ENCODE measurements at places on chromosomes 1 and 21.

- H3K36me3 ChIP-seq, result no peaks in the 10 kb centered on the region
- no peak for DNase-seq
- no peak overlapping the region for H3K4me3 ChIP-seq
- H3K27me3 ChIP-seq, result no peaks in the 10 kb centered on the region
- H3K4me1 ChIP-seq, result no peaks in the 10 kb centered on the region
These were observed 15.0 kb downstream of the ITGB2 start for GRCh38 chr21:44905728-44906090.

DNA sequence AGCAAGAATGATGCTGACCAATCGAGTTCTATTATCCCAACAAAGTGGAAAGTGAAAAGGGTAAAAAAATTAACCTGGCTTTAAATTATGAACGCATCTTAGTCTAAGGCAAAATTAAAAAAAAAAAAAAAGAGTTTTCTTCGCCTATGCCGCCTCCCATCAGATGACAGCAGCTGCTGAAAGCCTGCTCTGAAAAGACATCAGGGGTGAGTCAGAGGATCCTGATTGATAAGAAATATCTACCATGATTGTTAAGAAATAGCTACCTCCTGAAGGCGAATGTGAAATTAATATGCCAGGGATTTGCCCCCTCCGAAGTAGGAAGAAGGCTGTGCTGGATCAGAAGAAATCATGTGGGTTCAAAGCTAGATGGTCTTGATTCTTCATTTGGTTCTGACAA, 216.8 kb upstream of the C1orf87 start:
- DNase-seq, result no peak
- H3K4me3 ChIP-seq, result no peak overlapping the region
- H3K4me1 ChIP-seq, result no peaks in the 10 kb centered on the region

DNA sequence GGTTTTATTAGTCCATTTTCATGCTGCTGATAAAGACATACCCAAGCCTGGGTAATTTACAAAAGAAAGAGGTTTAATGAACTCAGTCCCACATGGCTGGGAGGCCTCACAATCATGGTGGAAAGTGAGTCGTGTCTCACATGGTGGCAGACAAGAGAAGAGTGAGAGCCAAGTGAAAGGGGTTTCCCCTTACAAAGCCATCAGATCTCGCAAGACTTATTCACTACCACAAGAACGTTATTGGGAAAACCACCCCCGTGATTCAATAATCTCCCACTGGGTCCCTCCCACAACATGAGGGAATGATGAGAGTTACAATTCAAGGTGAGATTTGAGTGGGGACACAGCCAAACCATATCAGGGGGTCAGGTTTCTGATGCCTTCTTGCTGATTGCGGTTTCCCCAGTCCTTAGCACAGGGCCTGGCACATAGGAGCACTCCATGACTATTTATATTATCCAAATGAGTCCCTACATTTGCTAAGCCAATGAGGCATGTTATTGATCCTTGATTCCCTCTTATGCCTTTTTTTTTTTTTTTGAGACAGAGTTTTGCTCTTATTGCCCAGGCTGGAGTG, 35.3 kb upstream of the PAXBP1 start:
- no peaks in the 10 kb centered on the region for H3K27me3 ChIP-seq
- no peaks in the 10 kb centered on the region for H3K36me3 ChIP-seq
- DNase-seq, result no peak

- H3K4me3 ChIP-seq, result peak overlapping the region; percentile 23
- H3K27me3 ChIP-seq, result peaks cover 36% of the 10 kb centered on the region
- H3K4me1 ChIP-seq, result no peaks in the 10 kb centered on the region
- no peak for DNase-seq
- H3K27ac ChIP-seq, result no peak overlapping the region
These were observed 1.3 kb upstream of the BLACAT1 start for GRCh38 chr1:205456868-205457745.

DNA sequence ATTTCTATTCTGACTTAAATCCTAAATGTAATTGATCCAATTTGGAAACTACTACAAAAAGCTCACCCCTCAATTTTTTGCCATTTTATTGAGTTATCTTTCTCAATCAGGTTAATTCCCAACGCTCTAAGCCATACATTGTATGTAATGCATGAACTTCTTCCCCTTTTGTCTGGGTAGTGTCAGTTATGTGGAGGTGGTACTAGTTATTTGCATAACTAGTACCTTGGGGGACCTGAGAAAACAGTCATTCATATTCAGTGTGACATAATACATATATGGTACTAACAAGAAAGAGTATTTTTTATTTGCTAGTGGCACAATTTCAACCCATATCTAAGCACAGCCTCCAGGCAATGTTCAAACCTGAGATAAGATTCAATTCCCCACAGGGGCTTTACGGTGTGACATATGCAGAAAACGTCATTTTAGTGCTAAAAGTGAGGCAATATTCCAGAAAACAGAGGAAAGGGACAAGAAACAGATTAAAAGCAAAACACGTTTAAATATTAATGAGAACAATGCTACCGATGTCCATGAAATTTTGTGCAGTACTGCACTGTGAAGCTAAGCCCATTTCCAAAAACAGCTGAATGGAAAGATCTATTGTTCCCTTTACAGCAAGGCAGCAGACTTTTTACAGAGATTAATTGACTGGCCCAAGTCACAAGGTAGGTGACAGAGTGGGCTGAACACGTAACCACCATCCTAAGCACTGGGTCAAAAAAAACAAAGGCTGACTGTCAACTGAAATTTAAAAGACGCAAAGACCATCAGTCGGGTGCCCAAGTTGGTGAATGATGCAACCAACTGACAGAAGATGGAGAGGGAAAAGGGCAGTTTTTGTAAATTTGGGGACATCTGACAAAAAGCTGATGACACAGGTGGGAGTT, 1.4 kb downstream of the HLCS start:
- H3K4me1 ChIP-seq, result peaks cover 6% of the 10 kb centered on the region
- H3K27me3 ChIP-seq, result no peaks in the 10 kb centered on the region
- H3K27ac ChIP-seq, result peak overlapping the region; percentile 75
- DNase-seq, result no peak
- H3K36me3 ChIP-seq, result peaks cover 19% of the 10 kb centered on the region
- H3K4me3 ChIP-seq, result peak overlapping the region; percentile 75

- no peaks in the 10 kb centered on the region for H3K4me1 ChIP-seq
- no peaks in the 10 kb centered on the region for H3K27me3 ChIP-seq
- H3K4me3 ChIP-seq, result no peak overlapping the region
- no peak overlapping the region for H3K27ac ChIP-seq
These were observed 2.0 kb upstream of the NID1 start for GRCh38 chr1:236066828-236067386.

DNA sequence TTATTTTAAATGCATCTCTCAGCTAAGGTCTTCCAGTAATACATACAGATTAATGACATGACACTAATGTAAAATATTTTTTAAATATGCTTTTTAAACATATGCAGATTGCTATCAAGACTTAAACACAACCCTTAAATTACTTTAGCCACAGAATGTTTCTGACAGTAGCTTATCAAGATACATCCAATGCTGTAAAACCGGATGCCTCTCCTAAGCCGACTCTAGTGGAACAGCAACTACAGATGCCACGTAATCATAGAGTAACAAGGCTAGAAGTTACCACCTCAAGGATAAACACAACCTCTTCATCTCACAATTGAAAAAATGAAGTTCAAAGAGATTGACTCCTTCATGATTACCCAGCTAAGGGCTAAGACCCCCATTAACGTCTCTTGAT, 68.4 kb downstream of the ZZZ3 start:
- H3K36me3 ChIP-seq, result peaks cover 48% of the 10 kb centered on the region
- H3K4me3 ChIP-seq, result no peak overlapping the region
- H3K27me3 ChIP-seq, result no peaks in the 10 kb centered on the region
- DNase-seq, result no peak
- H3K27ac ChIP-seq, result no peak overlapping the region
- H3K4me1 ChIP-seq, result no peaks in the 10 kb centered on the region

DNA sequence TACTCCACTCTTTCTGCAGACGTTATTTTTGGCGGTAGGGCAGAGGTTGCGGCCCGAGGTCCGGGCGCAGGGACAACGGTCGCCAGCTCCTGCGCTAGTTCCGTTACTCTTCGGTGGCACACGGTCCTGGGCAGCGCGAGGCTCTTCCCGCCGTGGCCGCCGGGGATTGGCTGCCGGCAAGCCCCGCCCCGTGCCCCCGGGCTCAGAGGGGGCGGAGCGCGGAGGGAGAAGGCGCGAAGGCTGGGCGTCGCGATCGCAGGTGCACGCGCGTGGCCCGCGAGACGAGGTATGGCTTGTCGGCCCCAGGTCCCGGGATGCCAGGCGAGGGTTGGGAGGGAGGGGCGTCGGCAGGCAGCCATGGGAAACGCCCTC, 518 bp upstream of the SHE start:
- no peak for DNase-seq
- H3K4me3 ChIP-seq, result no peak overlapping the region
- H3K4me1 ChIP-seq, result no peaks in the 10 kb centered on the region

GRCh38 chr1:203807196-203807595, 11.8 kb downstream of the ZBED6 start:
- no peaks in the 10 kb centered on the region for H3K27me3 ChIP-seq
- H3K36me3 ChIP-seq, result peaks cover 83% of the 10 kb centered on the region
- H3K4me1 ChIP-seq, result no peaks in the 10 kb centered on the region
- DNase-seq, result no peak
- no peak overlapping the region for H3K27ac ChIP-seq

GRCh38 chr1:235566084-235566483, 61.8 kb upstream of the B3GALNT2 start:
- no peak for DNase-seq
- H3K27ac ChIP-seq, result no peak overlapping the region
- H3K36me3 ChIP-seq, result no peaks in the 10 kb centered on the region
- no peak overlapping the region for H3K4me3 ChIP-seq
- H3K4me1 ChIP-seq, result no peaks in the 10 kb centered on the region

DNA sequence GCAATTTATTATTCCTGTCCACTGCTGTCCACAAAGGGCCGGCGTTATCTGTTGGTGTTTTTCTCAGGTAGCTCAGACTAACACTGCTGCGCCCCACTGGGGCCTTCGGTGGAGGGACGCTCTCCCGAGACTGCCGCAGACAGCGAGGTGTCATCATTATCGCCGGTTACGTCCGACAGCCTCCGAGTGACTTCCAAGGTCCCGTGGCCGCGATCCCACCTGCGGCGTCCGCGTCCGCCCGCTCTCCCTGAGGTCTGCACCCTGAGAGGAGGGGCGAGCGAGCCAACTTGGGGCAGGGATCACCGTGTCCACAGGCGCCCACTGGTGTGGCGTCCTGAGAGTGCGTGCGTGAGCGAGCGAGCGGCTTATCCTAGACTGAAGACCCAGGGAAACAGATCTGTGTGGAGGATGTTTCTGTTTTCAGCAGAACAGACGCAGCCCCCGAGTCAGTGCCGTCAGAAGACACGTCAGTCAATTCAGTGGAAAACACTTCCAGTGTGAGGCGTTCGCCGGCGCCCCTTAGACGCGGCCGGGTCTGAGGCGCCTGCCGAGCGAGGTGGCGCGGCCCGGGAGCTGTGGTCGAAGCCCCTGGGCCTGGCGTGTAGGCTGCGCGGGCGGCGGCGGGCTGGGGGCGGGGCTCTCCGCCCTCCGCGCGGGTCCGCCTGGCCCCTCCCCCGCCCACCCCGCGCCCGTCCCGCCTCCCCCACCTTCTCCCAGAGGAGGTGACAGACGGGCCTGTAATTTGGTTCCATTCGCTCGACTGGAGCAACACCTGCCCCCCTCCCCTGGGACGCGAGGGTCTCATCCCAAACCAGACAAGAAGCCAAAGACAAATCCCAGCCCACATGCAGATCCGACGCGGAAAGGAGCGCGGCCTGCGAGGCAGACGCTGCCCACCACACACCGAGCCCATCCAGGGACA, 12.6 kb downstream of the NHLH2 start:
- peaks cover 19% of the 10 kb centered on the region for H3K4me1 ChIP-seq
- no peak overlapping the region for H3K27ac ChIP-seq
- no peaks in the 10 kb centered on the region for H3K36me3 ChIP-seq
- no peak overlapping the region for H3K4me3 ChIP-seq

DNA sequence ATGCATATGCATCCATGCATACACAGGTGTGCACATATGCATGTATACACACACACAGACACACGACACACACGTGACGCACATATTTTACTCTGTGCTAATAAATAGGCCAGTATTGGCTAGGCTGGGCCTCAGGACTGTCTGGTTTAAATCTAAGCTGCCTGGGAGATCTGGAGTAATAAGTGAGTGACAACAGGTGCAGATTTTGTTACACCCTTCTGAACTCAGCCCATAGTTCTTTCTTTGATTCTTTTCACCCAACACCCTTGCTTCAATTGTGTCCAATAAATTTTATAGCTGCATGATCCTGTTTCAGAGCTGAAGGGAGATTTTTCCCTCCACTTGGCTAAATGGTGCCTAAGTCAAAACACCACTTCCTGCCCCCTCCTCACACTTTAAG, 132.8 kb downstream of the FGGY start:
- H3K36me3 ChIP-seq, result no peaks in the 10 kb centered on the region
- no peak for DNase-seq
- peaks cover 20% of the 10 kb centered on the region for H3K4me1 ChIP-seq
- no peaks in the 10 kb centered on the region for H3K27me3 ChIP-seq
- no peak overlapping the region for H3K27ac ChIP-seq
- H3K4me3 ChIP-seq, result no peak overlapping the region

DNA sequence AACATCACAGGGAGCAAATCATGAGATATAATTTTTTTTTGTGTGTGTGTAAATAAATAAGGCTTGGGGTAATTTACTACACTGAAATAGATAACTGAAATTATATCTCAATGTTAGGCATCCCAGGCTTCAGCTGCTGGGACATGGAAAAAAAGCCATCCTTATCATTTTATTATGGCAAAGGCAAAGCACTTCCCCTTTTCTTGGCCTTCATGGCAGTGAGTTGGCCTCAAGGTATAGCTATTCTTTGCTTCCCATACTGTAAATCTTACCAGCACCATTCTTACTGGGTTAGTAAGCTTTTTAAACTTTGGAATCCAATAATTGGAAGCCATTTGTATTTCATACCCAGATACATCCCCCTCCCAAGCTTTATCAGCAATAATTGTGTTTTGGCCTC, 29.0 kb downstream of the RBM11 start:
- no peaks in the 10 kb centered on the region for H3K36me3 ChIP-seq
- H3K27ac ChIP-seq, result no peak overlapping the region
- no peaks in the 10 kb centered on the region for H3K4me1 ChIP-seq
- H3K4me3 ChIP-seq, result no peak overlapping the region

GRCh38 chr1:119254067-119254720, 113.7 kb upstream of the WARS2 start:
- no peaks in the 10 kb centered on the region for H3K27me3 ChIP-seq
- no peaks in the 10 kb centered on the region for H3K36me3 ChIP-seq
- peak overlapping the region; percentile 54 for H3K27ac ChIP-seq
- no peak for DNase-seq

- H3K4me1 ChIP-seq, result peaks cover 12% of the 10 kb centered on the region
- H3K4me3 ChIP-seq, result no peak overlapping the region
- H3K36me3 ChIP-seq, result no peaks in the 10 kb centered on the region
- H3K27ac ChIP-seq, result peak overlapping the region; percentile 59
- no peaks in the 10 kb centered on the region for H3K27me3 ChIP-seq
These were observed 23.1 kb upstream of the TNFRSF1B start for GRCh38 chr1:12143631-12144155.

Data from RWPE2 (cell line).